ENCODE measurements at places on chromosomes 13 and 19.
A peak's percentile ranks its signal among the peaks of the same experiment; 100 is the strongest.

DNA sequence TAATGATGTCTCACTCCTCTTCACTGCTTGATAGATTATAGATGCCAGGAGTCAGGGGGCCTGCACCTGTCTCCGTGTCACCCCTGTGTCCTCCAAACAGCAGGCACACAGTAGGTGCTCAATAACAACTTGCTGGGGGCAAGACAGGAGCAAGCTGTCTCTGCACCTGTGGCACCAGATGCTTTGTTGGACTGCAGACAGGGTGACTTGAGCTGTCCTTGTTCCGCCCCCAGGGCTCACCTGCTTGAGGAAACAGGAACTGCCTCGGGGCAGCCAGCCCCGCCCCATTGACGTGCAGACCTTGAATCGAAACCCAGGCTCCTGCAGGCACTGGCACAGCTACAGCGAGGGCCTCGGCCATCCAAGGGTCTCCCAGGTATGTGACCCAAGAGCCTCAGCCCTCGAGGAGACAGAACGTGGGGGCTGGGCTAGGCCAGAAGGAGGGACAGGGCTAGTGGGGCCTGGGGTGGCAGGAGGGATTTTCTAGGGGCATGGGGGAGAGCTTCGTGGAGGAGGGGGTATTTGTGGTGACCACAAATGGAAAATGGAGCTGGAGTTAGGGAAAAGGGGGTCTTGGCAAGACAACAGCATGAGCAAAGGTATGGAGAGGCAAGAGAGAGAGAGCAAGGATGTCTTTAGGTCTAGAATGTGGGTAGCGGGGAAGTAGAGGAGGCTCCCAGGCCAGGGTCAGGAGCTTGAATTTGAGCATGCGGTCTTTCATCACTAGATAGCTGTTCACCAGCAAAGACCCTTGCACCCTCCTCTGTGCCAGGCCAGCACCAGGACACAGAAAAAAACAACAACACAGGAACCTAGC, at the start of gene HSH2D:
Gene HSH2D (plus strand): TSS at position 287 of the 817 bp plus-strand sequence. CDS start 5,066 bp downstream, outside the sequence.
- peak; percentile 50 for DNase-seq

DNA sequence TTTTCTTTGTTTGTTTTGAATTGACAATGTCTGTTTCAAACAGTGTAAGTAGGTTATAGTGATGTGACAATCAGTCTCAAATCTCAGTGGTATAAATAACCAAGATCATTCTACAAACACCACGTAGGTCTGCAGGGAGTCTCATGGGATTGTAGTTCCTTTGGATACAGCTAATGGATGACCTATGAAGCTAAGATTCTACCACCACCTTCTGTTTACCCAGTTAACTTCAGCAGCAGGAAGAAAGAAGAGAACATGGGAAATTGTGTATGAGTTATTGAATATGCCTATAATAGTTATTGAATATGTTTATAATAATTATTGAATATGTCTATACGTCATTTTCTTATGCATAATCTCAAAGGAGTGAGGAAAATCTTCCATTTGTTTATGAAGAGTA, 63.9 kb upstream of the SLITRK5 start:
- DNase-seq, result no peak

- peak; percentile 75 for DNase-seq
These were observed 12.4 kb downstream of the SBNO2 start for GRCh38 chr19:1161716-1162115.

- no peak for DNase-seq
These were observed 13.1 kb downstream of the IRS2 start for GRCh38 chr13:109773276-109773675.

DNA sequence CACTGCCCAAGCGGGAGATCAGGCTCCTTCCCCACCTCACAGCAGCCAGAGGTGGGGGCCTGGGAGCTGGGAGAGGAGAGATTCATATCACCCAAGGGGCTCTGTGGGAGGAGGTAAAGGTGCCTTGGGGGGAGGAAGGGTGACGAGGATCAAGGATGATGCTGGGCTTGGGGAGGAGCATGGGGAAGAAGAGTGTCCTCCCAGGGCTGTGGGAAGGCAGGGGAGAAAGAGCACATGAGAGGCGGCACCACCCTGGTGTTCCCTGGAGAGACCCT, 82.7 kb downstream of the ANKRD10 start:
- no peak for DNase-seq

DNA sequence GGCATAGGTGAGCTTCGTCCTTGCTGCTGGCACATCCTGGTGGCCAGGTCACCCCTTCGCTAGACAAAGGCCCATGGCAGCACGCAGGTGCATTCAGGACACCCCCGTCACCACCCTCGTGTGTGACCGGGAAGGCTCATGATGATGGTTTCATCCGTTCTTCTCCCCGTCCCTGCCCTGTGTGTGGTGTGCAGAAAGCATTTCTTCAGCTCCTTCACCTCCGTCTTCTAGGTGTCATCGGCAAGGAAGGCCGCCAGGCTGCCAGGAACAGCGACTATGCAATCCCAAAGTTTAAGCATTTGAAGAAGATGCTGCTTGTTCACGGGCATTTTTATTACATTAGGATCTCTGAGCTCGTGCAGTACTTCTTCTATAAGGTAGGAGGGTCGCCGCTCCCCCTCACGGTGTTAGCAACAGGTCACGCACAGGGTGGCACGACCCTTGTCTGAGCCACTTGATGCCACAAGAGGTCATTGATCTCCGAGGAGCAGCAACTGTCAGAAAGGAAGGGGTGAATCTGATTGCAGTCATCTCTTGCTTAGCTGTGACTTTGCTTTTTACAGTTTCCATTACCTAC, 111.0 kb upstream of the MCF2L start:
- no peak for DNase-seq

Measured in NCI-H2107 (cell line).